AG10803 (cell line): ENCODE measurements at places on chromosomes 2 and 18.

DNA sequence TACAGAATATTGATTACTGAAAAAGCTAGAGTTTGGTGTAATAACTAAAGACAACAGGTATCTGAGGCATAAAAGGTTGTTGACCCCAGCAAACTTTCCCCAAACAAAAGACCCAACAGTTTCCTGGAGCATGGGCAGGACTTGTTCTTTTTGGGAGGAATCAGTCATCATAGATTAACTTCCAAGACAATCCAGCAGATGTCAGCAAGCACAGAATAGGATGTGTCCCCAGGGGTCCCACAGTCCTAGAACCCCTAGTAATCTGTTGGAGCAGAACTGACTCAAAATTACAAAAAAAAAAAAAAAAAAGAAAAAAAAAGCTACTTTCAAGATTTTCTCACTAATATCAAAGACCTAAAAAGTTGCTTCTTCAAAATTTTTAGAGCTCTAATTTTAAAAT, 564.7 kb upstream of the SLC39A10 start:
- DNase-seq: no peak

- DNase-seq: no peak
These were observed 536.6 kb downstream of the LRRTM4 start for GRCh38 chr2:76985387-76986136.

DNA sequence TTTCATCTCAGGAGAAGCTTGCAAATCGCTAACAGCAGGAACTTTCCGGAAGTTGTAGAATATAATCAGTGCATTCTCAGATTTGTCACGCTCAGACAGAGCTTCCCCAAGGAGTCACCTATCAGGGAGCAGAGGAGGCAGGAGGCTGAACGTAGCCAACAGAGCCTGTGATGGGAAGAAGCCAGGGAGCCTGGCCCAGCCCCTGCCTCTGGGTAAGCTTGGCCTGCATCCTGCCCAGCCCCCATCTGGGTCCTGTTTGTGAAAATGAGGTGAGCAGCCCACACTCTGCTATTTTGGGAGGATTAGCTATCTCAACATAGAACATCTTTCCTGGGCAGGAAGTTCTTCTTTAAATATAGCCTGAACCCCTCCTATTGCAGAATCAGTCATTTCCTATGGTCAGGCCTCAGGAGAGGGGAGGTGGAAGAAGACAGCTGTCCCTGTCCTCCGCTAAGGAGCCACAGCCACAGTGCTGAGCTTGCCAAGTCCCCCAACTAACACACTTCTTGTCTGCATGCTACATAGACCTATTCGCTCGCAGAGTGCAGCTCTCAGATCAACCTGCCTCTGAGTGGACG, 19.2 kb upstream of the PKDCC start:
- no peak for DNase-seq

DNA sequence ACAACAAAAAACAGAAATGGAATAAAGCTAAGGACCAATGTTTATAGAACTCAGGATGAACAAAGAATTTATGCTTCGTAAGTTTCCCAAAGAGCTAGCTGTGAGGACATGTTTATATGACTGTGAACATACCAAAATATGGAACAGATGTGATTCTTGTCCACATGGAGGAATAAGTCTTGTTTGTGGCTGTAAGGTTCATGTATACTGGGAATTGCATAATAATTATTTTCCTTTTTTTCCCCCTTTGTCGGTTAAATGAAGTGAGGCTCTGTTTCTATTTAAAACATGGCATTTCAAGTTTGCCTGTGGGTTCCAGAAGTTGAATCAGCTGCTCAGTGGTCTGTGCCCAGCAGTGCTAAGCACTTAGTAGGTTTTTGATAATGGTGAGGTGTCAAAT, 108.1 kb downstream of the FHOD3 start:
- peak; percentile 76 for DNase-seq

DNA sequence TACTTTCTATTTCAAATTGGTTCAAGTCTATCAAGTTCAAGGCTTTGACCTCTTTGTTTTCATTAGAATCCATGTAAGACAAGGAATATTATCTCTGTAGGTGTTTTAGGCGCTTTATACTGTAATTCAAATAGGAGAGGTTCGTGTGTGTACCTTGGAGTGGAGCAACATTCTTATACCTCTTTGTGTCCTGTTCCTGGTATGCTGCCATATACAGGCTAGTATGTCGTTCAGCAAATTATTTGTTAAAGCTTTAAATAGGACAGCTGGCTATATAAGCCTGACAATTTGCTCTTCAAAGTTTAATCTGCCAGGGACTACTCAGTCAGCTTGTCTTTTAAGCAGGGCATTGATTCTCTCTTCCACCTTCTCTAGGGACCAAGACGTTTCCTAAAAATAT, 31.1 kb upstream of the SPAG16 start:
- no peak for DNase-seq

- peak; percentile 81 for DNase-seq
These were observed 54.2 kb downstream of the LTBP1 start for GRCh38 chr2:33000986-33001385.

DNA sequence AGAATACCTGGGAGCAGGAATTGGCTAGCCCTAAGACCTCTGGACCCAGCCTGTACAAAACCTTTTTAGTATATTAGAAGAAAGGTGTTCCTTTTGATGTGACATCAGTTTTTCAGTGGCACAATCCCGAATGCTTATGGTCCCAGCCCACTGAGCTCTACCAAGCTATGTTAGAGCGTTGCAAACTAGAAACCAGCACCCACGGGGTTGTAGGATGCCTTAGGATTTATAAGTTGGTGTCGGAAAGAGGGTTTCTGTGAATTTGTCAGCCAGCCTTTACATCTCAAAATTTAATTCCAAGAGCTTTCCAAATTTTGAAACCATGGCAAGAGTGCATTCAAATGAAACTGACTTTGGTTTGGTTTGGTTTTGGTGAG, 499 bp upstream of the LMAN1 start:
- DNase-seq: no peak

DNA sequence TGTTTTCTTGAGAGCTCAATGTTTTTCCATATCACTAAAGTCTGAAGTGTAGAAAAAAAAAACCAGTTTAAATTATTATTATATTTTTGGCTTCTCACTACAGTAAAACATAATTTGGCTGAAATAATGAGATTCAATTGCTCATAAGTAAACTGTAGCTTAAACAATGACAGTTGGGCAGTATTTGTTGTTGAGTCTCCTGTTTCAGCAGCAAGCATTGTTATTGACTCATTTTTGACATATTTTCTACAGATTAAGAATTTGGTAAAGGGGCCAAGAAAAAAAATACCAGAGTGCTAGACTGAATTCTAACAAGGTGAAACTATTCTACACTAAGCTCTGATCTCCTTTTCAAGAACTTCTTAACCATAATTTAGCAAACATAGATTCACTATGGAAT, 2070.4 kb upstream of the CELF4 start:
- peak; percentile 20 for DNase-seq

GRCh38 chr2:86760371-86760770, 30.3 kb downstream of the CD8A start:
- no peak for DNase-seq

DNA sequence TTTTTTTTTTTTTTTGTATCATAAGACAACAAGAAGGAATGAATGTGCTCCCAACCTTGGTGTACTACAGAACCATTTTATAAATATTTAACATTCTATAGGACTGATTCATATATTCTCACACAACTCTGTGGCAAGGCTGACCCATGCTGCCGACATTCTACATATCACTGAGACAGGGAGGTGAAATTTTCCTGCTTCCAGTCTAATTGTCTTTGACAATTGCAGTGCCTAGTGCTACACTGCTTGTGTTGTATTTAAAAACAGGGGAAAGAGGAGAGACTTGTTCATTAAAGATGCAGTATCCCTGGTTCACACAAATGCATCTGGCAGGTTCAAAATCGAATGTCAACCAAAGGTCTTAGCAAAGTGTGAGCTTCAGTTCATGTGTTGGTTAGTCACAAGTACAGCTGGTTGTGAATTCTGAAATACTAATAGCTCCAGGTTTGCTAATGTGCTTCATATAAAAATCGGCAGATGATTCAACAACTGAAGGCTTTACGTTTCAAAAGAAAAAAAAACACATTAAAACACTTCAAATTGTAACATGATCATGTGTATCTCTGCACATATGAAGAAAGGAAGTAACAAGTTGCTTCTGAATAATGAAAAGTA, 130.8 kb downstream of the FIGN start:
- peak; percentile 65 for DNase-seq

DNA sequence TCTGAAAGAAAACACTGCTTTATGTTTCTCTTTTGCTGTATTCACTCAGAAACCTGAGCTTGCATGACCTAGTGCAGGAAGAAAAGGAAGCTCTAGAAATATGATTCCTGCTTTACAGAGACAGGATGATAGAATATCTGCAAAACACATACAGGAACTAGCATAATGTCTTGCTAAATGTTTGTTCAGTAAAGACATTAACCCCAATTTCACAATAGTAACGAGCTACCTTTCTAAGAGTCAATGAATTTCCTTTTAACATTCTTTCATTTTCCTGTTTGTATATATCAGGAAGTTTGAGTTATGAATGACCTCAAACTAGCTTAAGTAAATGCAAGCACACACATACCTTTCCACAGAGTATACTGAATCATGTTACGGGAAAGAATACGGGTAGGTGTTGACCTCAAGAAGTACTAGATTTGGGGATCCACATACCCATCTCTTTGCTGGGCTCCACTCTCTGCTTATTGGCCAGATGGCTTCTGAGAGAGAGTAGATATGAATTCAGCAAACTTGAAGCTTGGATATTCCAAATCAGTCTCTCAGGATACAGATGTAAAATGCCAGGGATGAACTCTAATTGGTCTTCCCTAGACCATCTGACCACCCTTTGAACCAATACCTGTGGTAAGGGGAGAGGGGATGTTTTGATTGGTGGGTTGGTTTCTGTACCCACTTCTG, 18.2 kb upstream of the ACSL3 start:
- no peak for DNase-seq
